ENCODE measurements at places on chromosomes 13 and 19.

GRCh38 chr19:49677231-49677900, at the start of gene PRMT1:
PRMT1 (plus strand) TSS chr19:49677271; CDS start chr19:49677281, 10 bp downstream.
- peak; percentile 52 for DNase-seq

DNA sequence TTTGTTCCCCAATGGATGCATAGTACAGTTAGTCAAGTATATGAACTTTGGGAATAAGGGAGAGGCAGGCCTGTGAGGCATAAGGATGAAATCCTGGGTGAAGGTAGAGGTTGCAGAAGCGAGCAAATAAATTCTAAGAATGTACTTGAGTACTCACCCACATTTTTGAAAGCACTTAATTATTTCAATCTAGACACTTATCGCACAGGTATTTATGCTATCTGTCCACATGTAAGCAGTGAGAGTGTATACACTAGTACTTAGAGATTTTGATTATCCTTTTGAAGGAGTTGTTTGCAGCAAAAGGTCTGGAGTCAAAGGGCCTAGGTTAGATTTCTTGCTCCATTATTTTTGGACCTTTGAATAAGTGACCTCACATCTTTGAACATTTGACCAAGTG, 77.7 kb downstream of the LMO7 start:
- no peak for DNase-seq

DNA sequence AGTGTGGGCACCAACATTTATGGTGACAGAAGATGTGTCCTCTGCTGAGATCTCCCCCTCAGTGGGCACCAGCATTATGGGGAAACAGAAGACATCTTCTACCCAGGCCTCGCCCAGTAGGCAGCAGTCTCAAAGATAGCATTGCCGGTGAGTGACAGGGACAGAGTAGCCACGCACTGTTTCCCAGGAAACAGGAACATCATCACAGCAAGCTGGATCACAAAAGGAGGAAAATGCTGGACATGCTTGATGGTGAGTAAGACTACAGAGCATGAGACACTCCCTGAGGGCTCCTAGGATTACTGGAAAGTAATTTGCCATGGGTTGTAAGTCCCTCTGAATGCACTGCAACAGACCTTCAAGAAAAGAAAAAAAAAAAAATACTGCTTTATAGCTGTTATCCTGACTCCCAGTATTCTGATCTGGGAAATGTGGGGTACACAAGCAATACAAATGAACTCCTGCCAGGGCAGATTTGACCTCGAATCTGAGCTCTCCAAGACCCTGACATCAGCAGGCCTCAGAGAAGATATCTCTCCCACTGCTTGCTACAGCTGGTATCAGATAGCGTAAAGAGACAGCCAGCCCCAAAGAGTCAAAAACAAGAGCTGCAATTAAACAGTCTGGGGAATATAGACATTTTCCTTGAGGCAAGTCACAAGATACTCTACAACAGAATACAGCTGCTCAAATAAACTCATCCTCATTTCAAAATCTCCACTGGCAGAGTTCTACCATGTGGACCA, 180.4 kb downstream of the RBM26 start:
- no peak for DNase-seq

GRCh38 chr13:38419312-38419873, 69.7 kb downstream of the UFM1 start:
- DNase-seq = no peak

- DNase-seq = peak; percentile 72
Observed at GRCh38 chr19:45079063-45079910, at the start of gene GEMIN7. GEMIN7 (plus strand) TSS chr19:45079260; CDS start chr19:45090115, 10,855 bp downstream.

GRCh38 chr13:113848431-113849260, 15.2 kb downstream of the GAS6 start:
- DNase-seq = no peak

DNA sequence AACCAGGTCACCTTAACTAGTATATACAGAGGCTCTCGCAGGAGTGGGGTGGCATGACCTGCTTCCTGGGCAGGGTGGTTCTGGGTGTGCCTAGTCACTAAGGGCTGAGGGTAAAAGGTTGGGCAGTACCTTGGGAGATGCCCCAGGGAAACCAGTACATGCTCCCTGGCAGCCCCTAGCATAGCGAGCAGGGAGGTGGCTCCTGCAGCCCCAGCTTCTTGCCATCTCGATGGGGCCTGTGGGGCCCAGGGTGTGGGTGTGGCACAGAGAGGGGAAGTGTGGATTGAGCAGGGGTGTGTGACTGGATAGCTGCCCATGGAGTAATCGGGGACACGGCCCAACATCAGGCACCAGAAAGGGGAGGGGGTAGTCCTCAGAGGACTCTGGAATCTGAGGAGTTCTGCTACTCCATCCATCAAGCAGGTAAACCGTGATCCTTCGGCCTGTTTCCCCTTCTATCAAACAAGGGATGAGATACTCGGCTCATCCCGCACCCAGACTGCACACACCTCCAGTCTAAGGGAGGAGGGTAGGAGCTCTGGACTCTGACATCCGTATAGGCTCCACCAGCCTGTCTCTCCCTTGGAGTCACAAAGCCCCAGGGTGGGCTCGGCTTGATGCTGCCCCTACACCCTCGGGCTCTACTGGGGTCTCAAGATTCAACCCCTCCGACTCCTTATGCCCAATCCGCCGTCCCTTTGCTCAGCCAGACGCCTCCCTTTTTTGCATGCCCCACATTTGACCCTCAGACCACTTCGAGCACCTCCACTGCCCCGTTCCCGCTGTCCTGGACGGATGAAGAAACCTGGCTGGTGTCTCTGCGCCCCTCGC, 1.1 kb downstream of the ZBTB45 start:
- DNase-seq = no peak

- no peak for DNase-seq
Observed at GRCh38 chr19:6211632-6212402, 68.0 kb downstream of the MLLT1 start.

DNA sequence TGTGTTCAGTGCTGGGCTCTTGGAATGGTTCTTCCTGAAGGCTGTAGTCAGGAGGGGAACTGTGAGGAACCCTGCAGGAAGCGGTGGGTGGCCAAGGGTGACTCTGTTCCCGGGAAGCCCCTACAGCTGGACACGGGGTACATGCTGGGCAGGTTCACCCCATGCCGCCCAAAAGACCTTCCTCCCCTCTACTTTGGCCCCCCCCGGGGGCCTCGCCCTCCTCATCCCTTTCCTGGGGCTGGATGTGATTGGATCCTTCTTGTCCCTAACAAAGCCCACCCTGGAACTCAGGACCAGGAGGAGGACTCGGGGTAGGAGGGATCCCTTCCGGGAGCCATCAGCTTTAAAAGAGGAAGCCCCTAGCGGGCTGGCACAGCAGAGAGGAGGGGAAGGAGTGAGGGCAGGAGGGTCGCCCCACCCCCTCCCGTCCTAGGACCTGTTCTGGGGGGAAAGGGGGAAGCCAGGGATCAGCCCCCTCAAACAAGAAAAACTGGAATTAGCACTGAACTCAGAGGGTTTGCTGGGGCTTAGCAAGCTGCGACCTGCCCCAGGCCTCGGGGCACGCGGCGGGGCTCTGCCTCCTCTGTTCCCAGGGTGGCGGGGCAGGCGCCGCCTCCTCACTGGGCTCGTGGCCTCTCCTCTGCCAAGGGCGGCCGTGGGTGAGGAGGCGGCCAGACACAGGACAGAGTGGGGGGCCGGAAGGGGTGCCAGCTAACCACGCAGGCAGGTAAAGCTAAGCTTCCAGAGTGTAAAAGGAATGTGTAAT, 4.0 kb downstream of the CEBPA start:
- DNase-seq = no peak

- DNase-seq = no peak
Observed at GRCh38 chr19:10422046-10422461, 1.7 kb downstream of the PDE4A start.

GRCh38 chr19:7622933-7623685, 6.2 kb downstream of the XAB2 start:
- DNase-seq = no peak

GRCh38 chr13:105990256-105990958, 545.1 kb downstream of the EFNB2 start:
- no peak for DNase-seq

GRCh38 chr13:98456413-98456845, 120.5 kb downstream of the STK24 start:
- DNase-seq = no peak

DNA sequence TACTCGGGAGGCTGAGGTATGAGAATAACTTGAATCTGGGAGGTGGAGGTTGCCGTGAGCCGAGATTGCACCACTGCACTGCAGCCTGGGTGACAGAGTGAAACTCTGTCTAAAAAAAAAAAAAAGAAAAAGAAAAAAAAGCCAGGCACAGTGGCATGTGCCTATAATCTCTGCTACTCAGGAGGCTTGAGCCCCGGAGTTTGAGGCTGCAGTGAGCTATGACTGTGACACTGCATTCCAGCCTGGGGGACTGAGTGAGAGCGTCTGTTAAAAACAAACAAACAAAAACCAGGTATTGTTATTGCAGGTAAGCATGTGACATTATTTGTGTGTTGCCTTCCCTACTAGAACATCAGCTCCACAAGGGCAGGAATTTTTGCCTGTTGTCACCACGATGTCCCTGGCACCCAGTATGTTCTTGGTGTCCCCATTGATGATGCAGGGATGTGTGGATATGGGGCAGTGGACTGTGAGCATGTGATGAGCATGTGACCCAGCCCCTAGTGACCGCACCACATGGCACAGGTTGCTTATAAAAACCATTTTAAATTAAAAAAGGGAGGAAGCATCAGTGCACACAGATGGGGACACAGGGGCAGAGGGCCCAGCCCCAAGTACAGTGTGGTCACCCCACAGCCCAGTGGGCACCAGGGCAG, 1.6 kb upstream of the KANK2 start:
- DNase-seq = no peak

DNA sequence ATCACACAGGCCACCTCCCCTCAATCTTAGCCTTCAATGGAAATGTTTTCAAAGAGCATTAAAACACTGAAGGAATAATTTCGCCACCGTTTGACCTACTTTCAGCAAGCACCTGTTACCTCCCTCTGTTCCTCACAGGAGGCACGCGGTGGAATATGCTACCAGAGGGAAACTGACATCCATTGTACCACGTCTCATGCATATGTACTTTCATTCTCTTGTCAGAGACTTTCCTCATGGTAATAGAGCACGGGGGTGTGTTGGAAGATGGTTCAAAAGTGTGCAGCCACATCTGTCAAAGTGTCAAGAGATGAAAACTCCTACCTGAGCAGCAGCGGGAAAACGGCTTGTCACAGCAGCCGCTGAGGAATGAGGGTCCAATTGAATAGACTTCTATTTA, 143.4 kb downstream of the NALCN start:
- no peak for DNase-seq

GRCh38 chr19:6312018-6312417, 21.4 kb downstream of the ACER1 start:
- no peak for DNase-seq

DNA sequence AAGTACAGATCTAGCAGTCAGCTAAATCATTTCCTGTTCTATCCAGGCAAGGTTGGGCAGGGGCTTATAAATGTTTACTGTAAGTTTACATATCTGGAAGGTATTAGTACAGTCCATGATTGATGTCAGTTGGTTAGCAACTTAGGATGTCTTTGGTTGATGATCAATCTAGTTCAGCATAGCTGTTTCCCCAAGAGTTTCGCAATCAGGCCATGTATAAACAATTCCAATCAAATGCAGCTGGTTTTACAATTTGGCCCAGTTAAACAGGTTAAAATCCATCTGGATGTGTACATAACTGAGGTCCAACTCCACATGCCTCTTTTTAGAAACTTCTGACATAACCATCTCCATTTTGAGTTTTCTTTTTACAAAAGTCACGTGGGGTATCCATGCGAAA, 6.9 kb downstream of the ZNF221 start:
- DNase-seq = no peak

- DNase-seq = no peak
Observed at GRCh38 chr13:113969973-113970611, 3.8 kb downstream of the C13orf46 start.

DNA sequence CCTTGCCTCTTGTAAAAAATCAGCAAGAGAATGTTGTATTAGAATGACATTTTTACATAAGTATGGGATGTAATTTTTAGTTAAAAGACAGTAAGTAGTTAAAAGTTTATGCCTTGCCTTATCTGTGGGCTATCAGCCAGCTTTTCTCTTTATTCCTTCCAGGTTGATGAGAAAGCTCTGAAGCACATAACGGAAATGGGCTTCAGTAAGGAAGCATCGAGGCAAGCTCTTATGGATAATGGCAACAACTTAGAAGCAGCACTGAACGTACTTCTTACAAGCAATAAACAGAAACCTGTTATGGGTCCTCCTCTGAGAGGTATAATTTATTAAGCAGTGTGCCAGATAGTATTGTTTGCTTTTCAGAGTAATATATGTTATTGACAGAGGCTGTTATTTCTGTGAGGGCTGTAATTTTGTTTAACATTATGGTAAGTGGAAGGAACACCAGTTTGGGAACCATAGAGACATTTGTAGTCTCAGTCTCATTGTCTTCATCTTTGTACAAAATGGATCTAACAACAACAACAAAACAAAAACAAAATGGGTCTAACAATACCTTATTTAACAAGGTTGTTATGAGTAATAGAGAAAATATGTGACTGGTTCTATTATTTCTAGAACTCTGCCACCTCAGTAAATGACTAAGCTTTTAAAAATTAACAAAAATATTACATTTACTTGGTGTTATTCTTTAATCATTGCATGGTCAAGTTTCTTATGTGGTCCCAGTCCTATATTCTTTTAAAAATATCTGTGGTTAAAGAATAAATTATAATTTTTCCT, 112.8 kb downstream of the TDRD3 start:
- DNase-seq = no peak

- no peak for DNase-seq
Observed at GRCh38 chr19:33376941-33377557, 3.5 kb downstream of the CEBPG start.

Measured in CD8-positive, alpha-beta memory T cell (primary cell).